ENCODE measurements at places on chromosomes 2 and 18.
A peak's percentile ranks its signal among the peaks of the same experiment; 100 is the strongest.

DNA sequence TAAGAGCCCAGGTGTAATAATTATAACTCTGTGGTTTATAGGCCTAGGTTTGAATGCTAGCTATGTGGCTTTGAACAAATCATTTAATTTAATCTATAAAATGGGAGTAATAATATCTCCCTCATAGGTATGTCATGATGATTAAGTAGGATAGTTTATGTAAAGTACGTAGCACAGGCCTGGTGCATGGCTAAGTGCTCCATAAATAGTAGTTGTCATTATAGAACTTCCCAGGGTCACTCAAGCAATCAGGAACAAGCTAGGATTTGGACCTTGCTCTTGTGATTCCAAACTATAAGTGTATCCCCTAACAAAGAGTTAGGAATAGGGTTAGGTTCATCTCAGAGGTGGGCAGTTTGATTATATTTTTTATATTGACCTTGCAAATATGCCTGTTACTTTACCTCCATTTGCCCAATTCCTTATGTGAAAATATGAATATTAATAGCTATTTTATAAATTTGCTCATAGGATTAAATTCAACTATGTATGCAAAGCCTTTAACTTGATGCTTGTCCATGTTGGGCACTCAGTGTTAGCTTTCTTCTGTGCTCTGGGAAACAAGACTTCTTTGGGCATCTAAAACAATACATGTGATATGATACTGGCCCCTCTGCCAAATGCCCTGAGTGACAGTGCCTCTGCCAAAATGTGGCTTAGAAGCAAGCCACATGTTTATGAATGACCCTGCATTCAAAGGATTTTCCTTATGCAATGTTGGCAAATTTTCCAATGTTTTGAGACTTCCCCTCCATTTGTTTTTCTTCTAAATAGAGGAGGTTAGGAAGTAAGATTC, 353.6 kb downstream of the KIAA1328 start:
- no peak for DNase-seq

DNA sequence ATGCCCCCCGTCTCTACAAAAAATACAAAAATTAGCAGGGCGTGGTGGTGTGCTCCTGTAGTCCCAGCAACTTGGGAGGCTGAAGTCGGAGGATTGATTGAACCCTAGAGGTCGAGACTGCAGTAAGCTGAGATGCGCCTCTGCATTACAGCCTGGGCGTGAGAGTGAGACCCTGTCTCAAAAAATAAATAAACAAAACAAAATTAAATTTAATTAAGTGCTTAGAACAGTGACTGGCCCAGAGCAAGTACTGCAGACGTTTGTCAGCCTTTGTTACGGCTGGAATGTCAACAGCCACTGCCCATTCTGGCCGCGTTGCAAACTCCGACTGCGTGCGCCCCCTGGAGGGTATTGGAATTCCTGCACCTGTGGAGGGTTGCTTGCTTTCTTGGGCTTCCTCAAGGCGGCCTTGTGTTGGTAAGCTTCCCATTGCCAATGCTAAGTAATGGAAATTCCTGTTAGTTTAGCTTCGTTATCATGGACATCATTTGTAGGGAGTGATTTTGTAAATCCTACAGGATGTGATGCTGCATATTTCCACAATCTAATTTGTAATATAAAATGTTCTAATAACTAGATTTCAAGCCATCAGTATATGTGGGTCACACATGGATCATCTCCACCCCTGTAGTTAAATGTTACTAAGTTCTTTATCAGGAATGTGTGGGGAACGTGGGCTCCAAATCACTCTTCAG, 15.9 kb upstream of the ATP6V1B1 start:
- peak; percentile 88 for DNase-seq

DNA sequence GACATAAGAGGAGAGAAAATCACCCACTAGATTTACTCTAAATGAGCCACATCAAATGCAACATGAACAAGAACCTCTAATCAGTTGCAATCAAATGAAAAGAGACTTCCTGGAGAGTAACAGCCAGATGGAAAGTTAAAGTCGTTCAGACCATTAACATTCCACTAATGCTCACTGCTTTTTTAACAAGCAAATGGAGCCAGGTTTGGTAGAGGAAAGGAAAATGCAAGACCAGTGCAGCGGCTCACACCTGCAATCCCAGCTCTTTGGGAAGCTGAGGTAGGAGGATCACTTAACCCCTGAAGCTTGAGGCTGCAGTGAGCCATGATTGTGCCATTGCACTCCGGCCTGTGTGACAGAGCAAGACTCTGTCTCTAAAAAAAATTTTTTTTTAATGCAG, 48.5 kb downstream of the CACNB4 start:
- DNase-seq, result no peak

GRCh38 chr2:54635554-54636152, 87.8 kb upstream of the EML6 start:
- no peak for DNase-seq

GRCh38 chr18:68391801-68392200, 323.1 kb downstream of the TMX3 start:
- no peak for DNase-seq

GRCh38 chr2:132415915-132416722, 486 bp upstream of the GPR39 start:
- peak; percentile 78 for DNase-seq

DNA sequence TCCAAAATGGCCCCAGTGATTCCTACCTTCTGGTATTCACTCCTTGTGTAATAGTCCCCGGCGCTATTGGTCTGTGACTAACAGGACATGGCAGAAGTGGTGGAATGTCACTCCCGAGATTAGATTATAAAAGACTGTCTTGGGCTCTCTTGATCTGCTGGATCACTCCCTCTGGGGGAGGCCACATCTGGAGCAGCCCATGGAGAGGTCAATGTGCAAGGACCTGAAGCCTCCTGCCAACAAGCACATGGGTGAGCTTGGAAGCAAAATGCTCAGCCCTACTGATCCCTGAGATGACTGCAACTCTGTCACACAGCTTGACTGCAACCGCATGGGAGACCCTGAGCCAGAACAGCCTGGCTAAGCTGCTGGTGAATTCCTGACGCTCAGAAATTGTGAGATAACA, 94.3 kb upstream of the GLI2 start:
- no peak for DNase-seq

Data from NCI-H82 (cell line).